ENCODE measurements at places on chromosomes 2 and 18.

GRCh38 chr2:177328056-177328455 is 63.5 kb upstream of the NFE2L2 start:
- DNase-seq: no peak

GRCh38 chr2:234823196-234823876 is 128.5 kb upstream of the SH3BP4 start:
- DNase-seq: no peak

DNA sequence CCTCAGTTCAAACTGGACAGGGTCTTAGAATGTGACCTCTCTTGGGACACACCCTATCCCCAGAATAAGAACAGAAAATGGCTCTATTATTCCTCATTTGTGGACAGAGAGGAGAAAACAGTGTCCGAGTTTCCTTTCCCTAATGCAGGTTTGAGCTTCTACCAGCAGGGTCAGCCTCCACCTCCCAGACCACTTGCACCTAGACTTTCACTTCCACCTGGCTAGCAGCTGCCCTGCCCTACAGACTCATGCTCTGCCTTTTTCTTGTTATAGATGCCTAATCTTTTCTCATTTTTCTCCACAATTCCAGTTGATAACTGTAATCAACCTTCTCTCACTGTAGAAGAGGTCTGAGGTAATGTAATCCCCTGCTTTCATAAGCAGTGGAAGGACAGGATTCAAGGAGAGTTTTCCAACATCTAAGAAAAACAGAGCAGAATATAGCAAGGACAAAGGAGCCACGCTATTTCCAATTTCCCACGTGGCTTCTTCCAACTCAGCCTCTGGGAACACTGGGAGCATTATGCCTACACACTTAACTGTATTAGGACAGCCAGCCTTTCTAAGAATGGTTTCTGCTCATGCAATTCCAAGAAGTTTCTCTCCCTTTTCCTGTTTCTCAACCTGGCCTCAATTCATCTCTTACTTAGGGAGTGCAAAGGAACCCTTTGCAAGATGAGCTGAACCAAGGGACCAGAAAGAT is 239.8 kb downstream of the BCL11A start:
- DNase-seq: no peak

DNA sequence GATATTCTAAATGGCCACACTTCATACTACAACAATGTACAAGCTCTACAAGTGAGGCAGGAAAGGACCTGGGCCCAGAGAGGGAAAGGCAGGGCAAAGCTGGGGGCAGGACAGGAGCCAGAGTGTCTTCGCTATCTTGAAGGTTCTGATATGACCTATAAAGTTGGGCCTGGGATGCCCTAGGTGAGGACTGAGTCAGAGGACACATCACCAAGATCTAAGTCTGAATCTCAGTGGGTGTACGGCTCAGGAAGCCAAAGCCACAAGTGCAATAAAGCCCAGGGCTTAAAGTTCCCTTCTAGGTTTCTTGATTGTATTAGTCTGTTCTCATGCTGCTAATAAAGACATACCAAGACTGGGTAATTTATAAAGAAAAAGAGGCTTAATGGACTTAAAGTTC is 219.1 kb downstream of the ALK start:
- DNase-seq: no peak

- DNase-seq: no peak
Observed at GRCh38 chr2:20977520-20978180, 66.2 kb downstream of the APOB start.

DNA sequence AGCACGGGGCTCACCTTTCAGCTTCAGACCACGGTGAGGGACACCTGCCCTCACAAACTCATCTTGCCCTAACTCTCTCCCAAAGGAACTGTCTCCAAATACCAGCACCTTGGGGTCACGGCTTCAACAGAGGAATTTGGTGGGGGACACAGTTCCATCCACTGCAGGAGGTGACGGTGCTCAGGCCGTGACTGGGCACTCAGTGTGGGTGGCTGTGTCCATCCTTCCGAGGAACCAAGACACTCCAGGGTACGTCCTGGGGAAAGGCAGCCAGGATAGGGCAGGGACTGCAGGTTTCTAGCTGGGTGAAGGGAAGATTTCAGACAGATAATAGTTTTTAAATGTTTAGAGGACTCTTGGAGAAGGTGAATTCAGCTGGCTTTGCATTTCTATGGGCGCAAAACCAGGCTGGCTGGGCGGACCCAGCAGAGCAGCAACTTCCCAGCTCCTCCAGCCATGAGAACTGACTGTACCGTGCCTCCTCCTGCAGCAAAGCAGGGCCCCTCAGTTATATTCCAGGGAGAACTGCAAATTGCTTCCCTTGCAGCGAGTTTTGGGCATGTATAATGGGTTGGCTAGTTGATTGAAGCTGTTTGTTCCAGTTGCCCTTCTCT is 23.9 kb upstream of the ALLC start:
- DNase-seq: no peak

- no peak for DNase-seq
Observed at GRCh38 chr2:235378246-235378645, 115.6 kb upstream of the AGAP1 start.

GRCh38 chr2:112634153-112634873 is 11.4 kb upstream of the SLC20A1 start:
- DNase-seq: no peak

DNA sequence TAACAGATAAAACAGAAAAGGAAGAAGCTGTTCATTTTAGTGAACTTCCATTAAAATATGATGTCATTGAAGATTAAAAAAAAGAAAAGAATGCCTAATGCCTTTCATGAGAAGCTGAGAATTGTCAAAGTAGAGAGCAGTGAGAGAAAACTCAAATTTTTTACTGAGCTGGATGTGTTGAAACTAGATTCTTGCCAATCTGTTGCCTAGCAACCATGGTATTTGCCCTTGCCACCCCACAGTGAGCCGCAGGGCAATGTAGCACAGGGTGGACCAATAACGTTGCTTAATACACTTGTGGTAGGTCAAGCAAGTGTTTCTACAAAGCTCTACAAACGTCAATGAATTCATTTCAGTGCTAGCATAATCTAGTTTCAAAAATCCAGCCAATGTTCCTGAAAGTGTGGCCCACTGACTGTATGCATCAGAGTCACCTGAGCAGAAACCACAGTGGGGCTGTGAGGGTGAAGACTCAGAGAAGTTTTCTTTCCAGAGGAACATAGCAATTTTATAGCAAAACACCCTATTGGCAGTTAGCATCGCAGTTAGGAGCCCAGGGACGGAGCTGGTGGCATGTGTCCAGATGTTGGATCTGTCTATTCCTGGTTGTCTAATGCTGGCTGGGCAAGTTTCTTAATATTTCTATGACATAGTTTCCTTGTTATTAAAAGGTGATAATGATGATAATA is 132.2 kb downstream of the DOCK10 start:
- DNase-seq: no peak

GRCh38 chr2:105843476-105844374 is 99.0 kb downstream of the NCK2 start:
- DNase-seq: no peak

DNA sequence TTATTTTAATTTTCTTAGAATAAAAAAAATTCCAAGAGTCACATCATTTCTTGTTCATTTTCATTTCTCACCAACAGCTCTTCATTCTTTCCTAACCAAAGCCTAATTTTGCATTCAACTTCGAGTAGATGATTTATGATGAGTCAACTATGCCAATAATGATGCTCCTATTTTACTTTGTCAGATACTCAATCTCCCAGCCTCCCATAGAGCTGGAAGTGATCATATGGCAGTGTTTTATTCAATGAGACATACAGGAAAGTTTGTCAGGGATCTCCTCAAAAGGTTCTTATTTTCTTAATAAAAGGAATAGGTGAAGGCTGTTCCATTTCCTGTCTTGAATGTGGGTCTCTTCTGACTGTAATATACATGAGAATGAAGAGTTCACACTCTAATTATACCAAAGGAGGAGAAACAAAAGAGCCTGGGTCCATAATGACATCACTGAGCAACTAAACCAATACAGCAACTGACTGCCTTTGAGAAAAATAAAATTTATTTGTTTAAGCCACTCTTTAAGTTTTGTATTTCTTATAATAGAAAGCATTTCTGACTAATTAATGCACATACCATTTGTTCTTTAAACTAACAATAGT is 231.2 kb upstream of the CYP26B1 start:
- DNase-seq: no peak

GRCh38 chr18:66722671-66723070 is 118.8 kb upstream of the CDH19 start:
- no peak for DNase-seq
